Ecto neural progenitor cell (in vitro differentiated cells): ENCODE measurements at places on chromosomes 16 and 17.

GRCh38 chr17:44081681-44082080 is 11.1 kb downstream of the G6PC3 start:
- no peak for DNase-seq

DNA sequence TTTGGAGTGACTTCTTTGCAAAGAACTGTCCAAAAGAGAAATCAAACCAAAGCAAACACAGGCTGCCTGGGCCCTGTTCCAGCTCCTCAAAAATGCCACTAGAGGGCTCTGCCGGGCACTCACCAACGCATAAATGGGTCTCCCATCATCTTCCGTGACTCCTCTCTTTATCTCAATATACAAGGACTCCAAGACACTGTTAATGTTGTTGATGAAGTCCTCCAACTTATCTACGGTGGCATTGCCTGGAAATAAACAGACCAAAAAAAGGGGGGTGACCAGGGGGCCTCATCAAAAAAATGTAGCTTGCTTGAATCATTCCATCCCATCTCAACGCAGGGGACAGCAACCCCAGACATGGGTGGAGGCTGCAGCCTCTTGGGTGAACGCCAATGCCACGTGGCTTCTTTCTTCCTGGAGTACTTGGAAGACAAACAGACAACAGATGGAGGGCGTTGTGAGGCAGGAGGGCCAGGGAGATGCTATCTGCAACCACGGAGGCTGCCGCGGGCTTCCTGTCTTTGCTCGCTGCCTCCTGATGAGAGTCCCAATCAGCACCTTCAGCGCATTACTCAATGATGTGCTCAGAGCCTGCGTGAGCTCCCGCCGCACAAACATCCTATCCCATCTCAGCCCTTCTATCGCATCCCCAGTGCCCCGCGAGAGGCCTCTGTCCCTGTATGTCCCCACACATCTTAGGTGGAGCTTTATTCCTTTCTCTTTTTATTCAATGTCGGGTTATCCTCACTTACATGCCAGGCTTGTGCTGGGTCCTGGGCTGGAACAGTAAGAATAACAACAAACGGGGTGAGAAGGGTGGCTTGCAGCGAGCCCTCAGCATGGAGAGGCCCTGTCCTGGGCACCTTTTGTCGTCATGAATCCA is 32.0 kb downstream of the KDM8 start:
- DNase-seq, result no peak

- no peak for DNase-seq
Measured at GRCh38 chr16:69724981-69725479, 1.3 kb downstream of the NQO1 start.

DNA sequence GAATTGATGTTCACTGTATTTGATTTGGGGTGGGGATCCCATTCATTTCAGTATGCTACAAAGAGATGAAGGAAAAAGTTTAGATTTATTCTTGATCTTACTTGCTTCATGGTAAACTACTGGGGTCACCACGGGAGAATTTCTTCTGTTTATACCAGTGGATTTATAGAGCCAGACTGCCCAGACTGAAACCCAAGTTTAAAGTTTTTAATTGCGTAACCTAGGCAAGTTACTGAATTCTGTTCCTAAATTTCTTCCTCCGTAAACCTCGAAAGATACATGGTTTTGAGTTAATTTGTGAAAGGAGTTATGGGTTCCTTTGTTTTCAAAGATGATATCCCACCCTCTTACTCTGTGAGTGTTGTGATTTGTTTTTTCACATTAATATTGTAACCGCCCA is 26.4 kb downstream of the PIGL start:
- DNase-seq, result no peak

GRCh38 chr17:18947866-18948265 is 4.1 kb upstream of the SLC5A10 start:
- DNase-seq, result no peak

DNA sequence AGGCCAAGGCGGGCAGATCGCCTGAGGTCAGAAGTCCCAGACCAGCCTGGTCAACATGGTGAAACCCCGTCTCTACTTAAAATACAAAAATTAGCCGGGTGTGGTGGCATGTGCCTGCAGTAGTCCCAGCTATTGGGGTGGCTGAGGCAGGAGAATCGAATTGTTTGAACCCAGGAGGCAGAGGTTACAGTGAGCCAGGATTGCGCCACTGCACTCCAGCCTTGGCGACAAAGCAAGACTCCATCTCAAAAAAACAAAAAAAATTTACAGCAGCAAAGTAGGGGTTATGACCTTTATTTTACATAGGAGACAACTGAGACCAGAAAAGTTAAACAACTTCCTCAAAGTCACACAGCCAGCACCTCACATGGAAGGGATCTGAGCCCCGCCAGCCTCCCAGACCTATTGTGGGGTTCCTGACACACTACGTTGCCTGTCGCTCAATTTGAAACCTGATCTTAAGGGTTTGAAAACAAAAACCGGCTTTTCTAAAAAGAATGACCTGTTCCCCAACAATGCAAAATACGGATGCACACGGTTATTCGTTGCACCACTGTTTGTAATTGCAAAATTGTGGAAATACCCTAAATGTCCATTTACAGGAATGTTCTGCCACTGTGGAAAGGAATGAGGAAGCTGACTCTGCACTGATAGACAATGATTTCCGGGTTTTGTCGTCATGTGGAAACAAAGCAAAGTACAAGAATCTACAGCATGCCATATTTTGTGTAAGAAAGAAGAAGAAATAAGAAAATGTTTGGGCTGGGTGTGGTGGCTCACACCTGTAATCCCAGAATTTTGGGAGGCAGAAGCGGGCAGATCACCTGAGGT is 77.2 kb downstream of the CNGB1 start:
- DNase-seq, result no peak

DNA sequence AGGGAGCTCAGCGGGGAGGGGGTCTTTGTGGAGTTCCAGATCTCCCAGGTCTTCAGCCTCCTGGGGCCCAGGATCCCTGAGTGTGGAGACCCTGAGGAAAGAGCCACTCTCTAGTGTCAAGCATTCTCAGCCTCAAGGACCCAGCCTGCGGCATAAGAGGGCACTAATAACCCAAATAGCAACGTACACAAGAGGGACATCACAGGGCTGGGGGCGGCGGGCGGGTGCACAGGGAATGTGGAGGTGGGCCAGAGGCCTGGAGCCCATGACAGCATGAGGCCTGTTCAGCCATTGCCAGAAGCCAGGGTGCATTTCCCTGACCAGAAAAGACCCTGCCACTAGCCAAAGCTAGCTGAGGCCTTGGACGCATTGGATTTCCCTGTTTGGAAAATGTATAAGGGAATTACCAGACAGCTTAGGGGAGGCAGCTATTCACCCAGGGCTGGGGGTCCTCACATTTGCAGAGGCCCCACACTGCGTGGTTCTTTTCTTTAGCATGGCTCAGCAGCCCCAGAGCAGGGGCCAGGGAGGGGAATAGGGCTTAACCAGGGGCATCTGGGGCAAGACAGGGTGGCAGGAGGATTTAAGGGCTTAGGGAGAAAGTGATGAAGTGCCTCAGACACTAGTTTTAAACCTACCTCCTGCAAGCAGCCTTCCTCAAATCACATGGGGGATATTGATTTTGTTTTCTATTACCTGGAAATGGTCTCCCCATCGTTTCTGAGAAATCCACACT is 13.5 kb upstream of the ALOX15B start:
- no peak for DNase-seq

GRCh38 chr16:84832488-84833143 is 12.8 kb downstream of the CRISPLD2 start:
- no peak for DNase-seq

GRCh38 chr16:85471469-85472431 is 141.4 kb upstream of the GSE1 start:
- no peak for DNase-seq

- DNase-seq, result no peak
Measured at GRCh38 chr16:27526180-27526579, 23.5 kb downstream of the GTF3C1 start.

DNA sequence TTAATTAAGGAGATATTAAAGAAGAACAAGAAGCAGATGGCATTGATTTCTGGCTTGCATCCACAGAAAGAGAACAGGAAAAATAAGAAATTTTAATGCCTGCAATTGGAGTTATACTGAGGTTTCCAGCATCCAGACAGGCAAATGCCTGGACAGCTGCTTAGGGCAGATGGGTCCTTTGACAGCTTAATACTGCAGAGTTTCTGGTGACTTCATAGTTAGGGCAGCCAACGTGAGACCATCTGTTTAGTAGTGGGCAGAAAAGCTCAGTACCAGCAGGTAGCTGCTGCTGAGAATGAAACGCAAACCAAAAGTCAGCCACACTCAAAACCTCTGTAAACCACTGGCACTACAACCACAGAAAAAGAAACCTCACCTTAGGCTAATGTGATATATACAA is 109.8 kb downstream of the CDK5R1 start:
- DNase-seq, result no peak

GRCh38 chr17:31053071-31053470 is 41.7 kb upstream of the NF1 start:
- no peak for DNase-seq

DNA sequence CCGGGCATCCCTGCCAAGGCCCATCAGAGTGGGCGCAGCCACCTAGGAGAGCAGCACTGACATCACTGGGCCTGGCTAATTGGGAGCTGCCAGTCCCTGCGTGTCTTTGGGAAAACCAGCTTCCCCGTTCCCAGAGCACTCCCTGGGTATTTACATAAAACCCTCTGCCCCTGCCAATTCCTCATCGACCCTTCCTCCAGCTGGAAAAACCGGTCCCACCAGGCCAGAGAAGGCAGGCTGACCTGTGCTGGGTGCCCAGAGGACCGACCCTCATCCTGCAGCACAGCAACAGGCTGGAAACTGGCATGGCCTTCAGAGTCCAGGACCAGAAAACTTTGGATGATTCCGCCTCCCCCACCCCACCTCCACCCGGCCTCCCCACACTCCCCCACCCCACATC is 8.2 kb upstream of the FOXN1 start:
- no peak for DNase-seq

GRCh38 chr16:76650582-76650981 is 373.4 kb downstream of the CNTNAP4 start:
- DNase-seq, result no peak

- no peak for DNase-seq
Measured at GRCh38 chr16:4696172-4696904, 3.0 kb downstream of the NUDT16L1 start.

GRCh38 chr16:72164691-72165090 is 7.3 kb downstream of the PMFBP1 start:
- no peak for DNase-seq

- DNase-seq, result no peak
Measured at GRCh38 chr17:38550661-38551060, 55.1 kb downstream of the SRCIN1 start.

DNA sequence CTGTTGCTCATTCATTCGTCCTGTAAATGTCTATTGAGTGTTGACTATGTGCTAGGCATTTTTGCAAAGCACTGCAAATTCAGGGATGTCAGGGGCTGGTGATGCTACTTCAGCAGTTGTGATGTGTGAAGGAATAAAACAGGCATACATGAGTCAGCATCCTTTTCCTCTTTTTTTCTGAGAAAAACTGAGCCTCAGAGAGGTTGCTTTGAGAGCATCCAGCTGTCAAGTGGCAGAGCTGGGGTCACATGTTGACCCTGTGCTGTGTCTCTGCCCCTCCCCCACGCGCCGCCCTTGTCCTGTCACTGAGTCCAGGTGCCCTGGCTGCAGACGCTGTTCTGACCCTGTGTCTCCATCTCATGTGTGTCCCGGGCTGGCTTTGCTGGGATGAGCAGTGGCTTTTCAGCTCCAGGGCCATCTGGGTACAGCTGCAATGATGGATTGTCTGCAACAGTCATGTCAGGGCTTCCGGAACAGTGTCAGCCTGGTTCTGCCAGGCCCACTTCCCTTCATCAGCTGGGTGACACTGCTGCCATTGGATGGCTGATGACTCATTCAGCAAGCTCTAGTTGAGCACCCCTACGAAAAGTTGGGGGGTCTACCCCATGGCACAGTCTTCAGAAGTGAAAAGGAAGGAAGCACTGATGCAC is 14.9 kb downstream of the SEC14L5 start:
- DNase-seq, result no peak

GRCh38 chr16:4801051-4801961 is 1.1 kb downstream of the ROGDI start:
- DNase-seq, result no peak

DNA sequence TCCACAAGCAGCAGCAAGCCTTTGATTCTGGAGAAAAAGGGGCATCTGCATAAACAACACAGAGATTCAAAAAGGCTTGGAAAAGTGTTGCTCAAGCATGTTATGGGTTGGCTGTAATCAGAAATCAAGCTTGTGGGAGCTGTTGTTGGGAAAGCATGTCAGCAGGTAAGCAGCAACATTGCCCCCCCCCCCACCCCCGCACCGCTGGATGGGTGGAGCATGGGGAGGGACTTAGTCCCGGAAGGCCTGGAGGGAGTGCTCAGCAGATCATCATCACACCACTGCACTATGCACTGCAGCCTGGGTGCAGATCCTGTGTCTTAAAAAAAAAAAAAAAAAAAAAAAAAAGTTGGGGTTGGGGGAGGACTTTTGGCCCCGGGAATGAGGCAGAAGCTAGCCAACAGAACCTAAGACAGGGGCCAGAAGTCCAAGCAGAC is 16.8 kb upstream of the AKAP1 start:
- DNase-seq, result peak; percentile 62

DNA sequence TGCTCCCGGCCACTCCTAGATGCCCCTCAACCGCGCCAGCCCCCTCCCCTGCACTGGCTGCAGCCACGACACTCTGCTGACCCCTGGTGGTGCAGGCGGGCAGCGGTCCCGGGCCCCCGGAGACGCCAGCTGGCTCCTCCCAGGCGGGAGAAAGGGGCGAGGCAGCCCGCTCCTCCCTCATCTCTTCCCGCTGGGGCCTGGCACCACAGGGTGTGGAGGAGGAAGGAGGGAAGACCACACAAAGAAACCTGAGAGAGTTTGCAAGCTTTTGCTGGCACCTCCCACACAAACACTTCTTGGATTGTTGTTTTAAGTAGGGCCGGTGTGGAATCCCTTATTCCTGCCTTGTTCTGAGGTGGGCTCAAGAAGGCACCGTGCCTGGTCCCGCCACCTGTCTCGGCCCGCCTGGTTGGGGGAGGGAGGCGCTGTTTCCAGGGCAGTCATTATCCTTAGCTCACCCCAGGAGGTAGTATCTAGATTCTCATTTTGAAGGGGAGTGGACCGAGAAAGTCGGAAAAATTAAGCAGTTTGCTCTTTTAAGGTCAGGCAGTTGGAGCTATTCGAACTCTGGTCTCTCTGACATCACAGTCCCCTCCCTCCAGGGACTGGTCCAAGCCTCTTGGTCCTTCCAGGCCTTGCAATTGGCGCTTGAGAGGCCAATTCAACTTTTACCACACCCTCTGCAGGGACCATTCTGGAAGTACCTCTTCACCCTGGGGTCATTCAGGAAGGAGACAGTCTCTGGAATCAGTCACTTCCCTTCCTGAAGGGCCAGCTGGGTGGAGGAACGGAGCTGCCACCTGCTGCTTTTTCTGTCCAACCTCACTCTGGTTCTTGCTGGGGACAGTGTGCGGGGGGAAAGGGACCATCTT is 959 bp upstream of the ANKRD13B start:
- DNase-seq, result peak; percentile 99
